ENCODE measurements at places on chromosomes 3 and 15.

- no peak overlapping the region for H3K27ac ChIP-seq
- peaks cover 5% of the 10 kb centered on the region for H3K27me3 ChIP-seq
- peaks cover 7% of the 10 kb centered on the region for H3K4me1 ChIP-seq
- peak overlapping the region; percentile 63 for H3K4me3 ChIP-seq
- DNase-seq: peak; percentile 92
Measured at GRCh38 chr3:56467108-56467507, 1.2 kb downstream of the ERC2 start.

DNA sequence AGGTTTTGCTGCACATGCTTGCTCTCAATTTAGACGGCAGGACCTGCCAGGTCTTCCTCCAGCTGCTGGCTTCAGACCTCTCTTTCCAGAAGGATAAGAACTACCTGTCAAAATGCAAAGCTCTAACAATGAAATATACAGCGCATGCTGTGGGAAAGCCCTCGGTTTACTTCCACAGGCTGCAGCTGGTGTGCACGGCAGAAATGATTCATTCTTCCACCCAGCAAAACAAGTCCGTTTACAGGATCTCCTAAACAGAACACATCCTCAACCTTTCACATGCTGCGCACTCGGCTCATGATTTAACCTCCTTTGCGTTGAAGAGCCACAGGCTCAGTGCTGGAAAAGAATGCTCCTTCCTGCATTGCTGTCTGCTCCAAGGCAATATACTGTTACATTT, 92.4 kb upstream of the WNT5A start:
- H3K27me3 ChIP-seq: no peaks in the 10 kb centered on the region
- no peak for DNase-seq
- no peaks in the 10 kb centered on the region for H3K4me1 ChIP-seq

DNA sequence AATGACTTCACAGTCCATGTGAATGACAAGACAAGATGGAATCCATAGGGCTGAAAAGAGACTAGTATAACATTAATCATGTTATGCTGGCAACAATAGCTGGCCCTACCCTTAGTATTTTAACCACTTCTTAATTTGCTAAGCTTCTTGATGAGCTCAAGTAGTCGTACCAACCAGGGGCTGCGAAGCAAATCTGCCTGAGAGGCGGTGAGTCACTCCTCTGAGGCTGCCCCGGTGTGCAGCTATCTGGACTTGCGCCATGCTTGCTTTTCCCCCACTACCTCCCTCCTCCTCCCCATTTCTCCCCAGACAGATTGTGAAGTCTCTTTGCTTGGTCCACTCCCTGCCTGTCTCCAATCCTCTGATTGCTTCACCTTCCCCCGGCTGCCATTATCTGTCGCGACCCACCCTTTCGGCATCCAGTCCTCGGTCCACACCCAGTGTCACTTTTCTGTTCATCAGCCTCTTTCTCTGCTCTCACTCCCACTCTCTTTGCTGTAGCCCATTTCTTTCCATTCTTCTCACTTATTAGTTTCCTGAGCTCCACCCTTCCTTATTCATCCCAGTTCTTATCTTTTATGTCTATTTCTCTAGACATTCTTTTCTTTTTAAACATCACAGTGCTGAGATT, 42.7 kb downstream of the DUT start:
- no peak overlapping the region for H3K4me3 ChIP-seq
- H3K27ac ChIP-seq: no peak overlapping the region
- H3K27me3 ChIP-seq: no peaks in the 10 kb centered on the region
- no peaks in the 10 kb centered on the region for H3K4me1 ChIP-seq
- DNase-seq: peak; percentile 67

DNA sequence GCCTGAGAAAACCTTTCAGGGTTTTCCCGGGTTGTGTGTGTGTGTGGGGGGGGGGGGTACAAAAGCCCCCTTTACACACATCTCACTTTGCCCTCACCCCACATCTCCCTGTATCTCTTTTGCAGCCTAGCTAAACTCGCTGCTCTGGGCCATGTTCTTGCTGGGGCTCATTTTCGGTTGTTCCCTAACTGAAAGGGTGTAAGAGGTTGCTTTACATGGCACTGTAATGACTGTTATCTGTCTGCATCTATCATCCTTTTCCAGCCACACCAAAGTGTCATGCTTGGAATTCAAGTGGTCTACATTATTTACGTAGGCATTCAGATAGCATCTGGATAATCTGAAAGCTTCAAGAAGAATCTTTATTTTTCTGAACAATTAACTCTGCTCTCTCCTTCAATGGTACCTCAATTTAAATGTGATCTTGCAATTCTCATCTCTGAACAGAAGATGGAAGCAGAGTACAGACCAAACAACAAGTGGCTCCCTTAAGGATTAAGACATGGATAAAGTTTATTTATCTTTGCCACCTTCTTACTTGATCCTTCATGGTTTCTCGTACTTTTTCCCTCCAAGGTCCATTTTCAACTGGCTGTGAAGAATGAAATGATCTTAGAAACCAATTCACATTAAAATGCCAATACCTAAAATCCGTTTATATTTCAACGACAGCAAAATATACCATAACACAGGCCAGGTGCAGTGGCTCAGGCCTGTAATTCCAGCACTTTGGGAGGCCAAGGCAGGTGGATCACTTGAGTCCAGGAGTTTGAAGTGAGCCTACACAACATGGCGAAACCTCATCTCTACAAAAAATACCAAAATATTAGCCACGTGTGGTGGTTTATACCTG, 34.9 kb downstream of the DCLK3 start:
- no peaks in the 10 kb centered on the region for H3K4me1 ChIP-seq
- H3K27ac ChIP-seq: no peak overlapping the region
- no peak for DNase-seq
- H3K27me3 ChIP-seq: no peaks in the 10 kb centered on the region

DNA sequence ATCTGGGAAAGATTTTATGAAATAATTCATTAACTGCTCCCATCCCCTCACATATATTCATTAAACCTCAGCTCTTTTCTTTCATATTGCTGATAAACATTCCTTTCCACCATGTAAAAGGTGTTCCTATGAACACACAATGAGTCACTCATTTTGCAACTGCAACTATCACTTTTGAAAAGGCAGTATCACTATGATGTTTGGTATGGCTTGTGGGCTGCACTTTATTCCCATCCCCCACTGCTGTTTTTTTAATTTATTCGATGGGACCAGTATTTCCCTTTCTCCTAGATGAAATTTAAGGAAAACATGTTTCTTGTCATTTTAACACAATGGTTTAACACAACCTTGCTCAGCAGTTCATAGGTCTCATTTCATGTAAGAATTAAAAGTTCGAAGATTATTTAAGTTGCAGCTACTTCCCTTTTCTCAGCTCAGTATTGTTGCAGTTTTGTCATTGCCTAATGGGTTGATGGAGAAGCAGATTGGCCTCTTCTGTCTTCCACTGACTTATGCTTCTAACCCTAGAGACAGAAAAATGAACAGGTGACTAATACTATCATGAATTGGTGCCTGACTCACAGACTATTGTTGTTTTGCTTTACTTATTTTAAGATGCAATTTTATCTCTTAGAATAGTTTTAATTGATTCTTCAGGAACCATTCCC, 280.3 kb downstream of the ZPLD1 start:
- no peak for DNase-seq
- no peak overlapping the region for H3K4me3 ChIP-seq
- H3K4me1 ChIP-seq: no peaks in the 10 kb centered on the region

GRCh38 chr15:101046826-101047225, 127.7 kb downstream of the LRRK1 start:
- H3K4me1 ChIP-seq: no peaks in the 10 kb centered on the region
- H3K36me3 ChIP-seq: peaks cover under 1% of the 10 kb centered on the region
- no peak overlapping the region for H3K27ac ChIP-seq
- H3K4me3 ChIP-seq: no peak overlapping the region
- DNase-seq: peak; percentile 20
- no peaks in the 10 kb centered on the region for H3K27me3 ChIP-seq

DNA sequence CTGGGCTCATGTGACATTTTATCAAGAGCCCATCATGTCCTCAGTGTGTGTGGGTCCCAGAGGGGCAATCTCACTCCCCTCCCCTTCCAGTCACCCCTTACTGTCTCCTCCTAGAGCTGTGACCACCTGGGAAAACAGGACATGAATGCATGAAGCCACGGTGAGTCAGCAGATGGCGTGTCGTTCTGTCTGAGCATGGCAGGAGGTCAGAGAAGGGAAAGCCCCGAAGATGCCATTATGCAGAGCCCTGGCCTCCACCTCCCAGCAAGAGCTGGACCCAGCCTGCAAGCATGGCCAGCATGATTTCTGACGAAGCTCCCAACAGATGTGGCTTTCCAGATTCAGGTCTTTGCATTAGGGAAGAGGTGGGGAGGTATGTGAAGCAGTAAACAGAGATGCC, 118.5 kb downstream of the TLE3 start:
- no peaks in the 10 kb centered on the region for H3K36me3 ChIP-seq
- no peak overlapping the region for H3K4me3 ChIP-seq
- H3K27ac ChIP-seq: no peak overlapping the region
- no peaks in the 10 kb centered on the region for H3K27me3 ChIP-seq

DNA sequence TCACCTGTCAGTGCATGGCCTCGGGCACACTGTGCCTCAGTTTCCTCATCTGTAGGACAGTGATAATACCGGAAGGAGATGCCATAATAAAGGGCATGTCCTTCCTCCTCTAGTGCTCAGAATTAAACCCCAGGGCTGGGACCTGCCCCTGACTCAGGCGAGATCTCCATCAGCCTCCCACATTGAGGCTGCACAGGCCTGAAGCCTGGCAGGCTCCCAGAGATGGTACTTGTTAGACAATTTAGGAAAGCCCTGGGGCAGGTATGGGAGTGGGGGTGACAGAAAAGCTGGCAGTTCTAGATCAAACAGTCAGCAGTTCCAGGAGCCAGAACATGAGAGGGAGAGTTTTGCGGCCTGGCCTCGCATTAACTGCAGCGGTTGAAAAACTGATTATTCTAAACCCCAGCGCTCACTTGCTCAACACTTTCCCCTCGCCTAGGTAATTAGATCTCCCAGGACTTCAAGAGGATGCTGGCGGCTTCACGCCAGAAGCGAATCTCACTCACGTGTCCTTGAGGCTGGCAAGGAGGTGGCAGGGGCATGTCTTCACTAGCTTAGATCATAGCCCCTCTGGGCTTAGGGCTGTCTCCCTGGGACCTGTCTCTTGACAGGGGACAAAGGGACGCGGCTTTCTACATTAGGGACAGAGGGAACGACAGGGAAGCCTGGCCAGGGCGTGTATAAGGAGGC, 73.1 kb downstream of the ATP2B2 start:
- DNase-seq: no peak
- no peak overlapping the region for H3K27ac ChIP-seq
- no peaks in the 10 kb centered on the region for H3K36me3 ChIP-seq
- no peak overlapping the region for H3K4me3 ChIP-seq
- no peaks in the 10 kb centered on the region for H3K4me1 ChIP-seq

DNA sequence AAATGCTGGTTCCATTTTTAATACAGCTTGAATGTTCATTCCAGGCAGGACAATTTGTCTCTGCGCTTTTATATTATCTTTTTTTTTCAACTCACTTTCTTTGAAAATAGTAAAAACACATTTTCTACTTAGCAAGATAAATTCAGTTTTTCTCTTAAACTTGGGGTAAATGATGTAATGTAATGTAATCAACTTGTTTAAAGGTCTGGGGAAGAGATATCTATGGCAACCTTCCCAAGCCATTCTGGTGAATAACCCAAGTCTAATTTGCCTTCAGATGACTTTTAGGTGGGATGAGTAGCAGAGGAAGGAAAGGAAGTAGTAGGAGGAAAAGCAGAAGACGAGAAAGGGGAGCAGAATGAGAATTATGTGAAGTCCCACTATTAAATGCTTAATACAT, 335.1 kb downstream of the SV2B start:
- H3K27me3 ChIP-seq: no peaks in the 10 kb centered on the region
- no peak overlapping the region for H3K27ac ChIP-seq
- no peak for DNase-seq
- H3K4me1 ChIP-seq: no peaks in the 10 kb centered on the region
- no peak overlapping the region for H3K4me3 ChIP-seq

- peaks cover 19% of the 10 kb centered on the region for H3K4me1 ChIP-seq
- no peaks in the 10 kb centered on the region for H3K36me3 ChIP-seq
- H3K27me3 ChIP-seq: no peaks in the 10 kb centered on the region
- H3K27ac ChIP-seq: no peak overlapping the region
- DNase-seq: no peak
Measured at GRCh38 chr3:178381971-178382448, 154.2 kb upstream of the KCNMB2 start.

- H3K36me3 ChIP-seq: no peaks in the 10 kb centered on the region
- DNase-seq: no peak
- no peaks in the 10 kb centered on the region for H3K27me3 ChIP-seq
Measured at GRCh38 chr3:48798998-48799397, 48.7 kb downstream of the PRKAR2A start.

DNA sequence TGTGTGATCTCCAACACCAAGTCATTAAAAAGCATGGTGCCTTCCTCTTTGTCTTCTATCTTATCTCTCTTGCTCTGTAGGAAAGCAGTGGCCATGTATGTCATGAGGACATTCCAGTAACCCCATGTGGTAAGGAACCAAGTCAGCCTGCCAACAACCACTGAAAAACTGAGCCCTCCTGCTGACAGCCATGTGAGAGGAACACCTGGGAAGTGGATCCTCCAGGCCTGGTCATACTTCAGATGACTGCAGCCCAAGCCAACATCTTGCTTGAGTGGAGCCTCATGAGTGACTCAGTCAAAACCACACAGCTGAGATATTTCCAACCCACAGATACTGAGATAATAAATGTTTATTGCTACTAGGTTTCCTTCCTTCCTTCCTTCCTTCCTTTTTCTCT, 597.3 kb downstream of the ZIC1 start:
- H3K27ac ChIP-seq: no peak overlapping the region
- no peaks in the 10 kb centered on the region for H3K27me3 ChIP-seq
- H3K4me1 ChIP-seq: no peaks in the 10 kb centered on the region
- H3K4me3 ChIP-seq: no peak overlapping the region
- no peaks in the 10 kb centered on the region for H3K36me3 ChIP-seq

- no peaks in the 10 kb centered on the region for H3K36me3 ChIP-seq
- no peak for DNase-seq
- no peaks in the 10 kb centered on the region for H3K27me3 ChIP-seq
- H3K4me3 ChIP-seq: no peak overlapping the region
Measured at GRCh38 chr15:31012455-31012854, 21.0 kb upstream of the MTMR10 start.

DNA sequence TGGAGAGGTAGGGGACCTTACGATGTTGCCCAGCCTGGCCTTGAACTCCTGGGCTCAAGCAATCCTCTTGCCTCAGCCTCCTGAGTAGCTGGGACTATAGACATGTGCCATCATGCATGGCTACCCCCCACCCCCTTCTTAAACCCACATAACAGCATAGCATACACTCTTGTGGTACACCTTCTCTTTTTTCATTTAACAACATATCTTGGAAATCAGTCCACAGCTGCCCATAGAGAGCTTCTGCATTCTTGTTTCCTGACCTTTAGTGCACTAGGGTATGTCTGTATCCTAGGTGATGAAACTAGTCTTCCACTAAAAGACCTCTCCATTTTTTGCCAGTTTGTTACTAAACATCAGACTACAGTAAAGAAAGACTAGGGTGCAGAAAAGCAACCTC, 33.0 kb downstream of the SLC28A1 start:
- no peak overlapping the region for H3K4me3 ChIP-seq
- no peaks in the 10 kb centered on the region for H3K27me3 ChIP-seq
- peaks cover 36% of the 10 kb centered on the region for H3K4me1 ChIP-seq

GRCh38 chr3:49668414-49668797, 5.7 kb upstream of the APEH start:
- no peak for DNase-seq
- H3K4me3 ChIP-seq: no peak overlapping the region
- H3K4me1 ChIP-seq: peaks cover 14% of the 10 kb centered on the region
- H3K27ac ChIP-seq: no peak overlapping the region
- no peaks in the 10 kb centered on the region for H3K27me3 ChIP-seq

- H3K4me1 ChIP-seq: no peaks in the 10 kb centered on the region
- DNase-seq: peak; percentile 37
- H3K4me3 ChIP-seq: no peak overlapping the region
Measured at GRCh38 chr3:16516695-16517481, 3.4 kb upstream of the RFTN1 start.

Data from adrenal gland (tissue), 19 donors.